KBM-7 (cell line): ENCODE measurements at places on chromosomes 13 and 19.
A peak's percentile ranks its signal among the peaks of the same experiment; 100 is the strongest.

DNA sequence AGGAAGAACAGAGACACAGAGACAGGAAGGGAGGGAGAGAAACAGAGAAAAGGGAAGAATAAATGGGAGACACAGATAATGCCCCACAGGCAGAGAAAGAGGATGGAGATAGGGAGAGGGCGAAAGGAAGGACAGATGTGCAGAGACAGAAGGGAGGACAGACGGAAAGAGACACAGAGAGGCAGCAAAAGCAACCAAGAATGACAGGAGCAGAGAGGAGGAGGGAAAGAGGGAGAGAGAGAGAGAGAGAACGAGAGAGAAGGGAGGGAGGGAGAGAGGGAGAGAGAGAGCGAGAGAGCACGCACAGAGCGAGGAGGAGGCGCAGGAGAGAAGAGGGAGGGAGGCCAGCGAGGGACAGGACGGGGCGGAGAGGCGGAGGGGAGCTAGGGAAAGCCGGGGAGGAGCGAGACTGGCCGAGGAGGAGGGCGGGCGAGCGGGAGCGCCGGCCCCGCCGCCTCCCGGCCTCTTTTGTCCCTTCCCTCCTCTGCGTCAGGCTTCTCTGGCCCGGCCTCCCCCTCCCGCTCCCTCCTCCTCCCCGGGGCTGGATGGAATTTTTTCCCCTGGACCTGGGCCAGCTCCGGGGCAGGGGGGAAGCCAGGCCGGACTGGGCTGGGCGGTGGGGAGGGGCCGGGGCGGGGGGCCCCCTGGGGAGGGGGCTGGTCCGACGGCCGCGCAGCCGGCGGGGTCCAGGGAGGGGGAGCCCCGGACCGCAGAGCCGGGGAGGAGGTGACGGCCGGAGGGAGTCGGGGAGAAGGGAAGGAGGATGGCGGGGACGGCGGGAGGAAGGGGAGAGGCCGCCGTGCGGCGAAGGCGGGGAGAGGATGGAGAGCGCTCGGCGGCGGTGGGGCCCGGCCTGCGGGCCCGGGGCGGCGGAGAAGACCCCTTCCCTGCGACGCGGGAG, 4.2 kb upstream of the SPACA6 start:
- peak; percentile 73 for DNase-seq

DNA sequence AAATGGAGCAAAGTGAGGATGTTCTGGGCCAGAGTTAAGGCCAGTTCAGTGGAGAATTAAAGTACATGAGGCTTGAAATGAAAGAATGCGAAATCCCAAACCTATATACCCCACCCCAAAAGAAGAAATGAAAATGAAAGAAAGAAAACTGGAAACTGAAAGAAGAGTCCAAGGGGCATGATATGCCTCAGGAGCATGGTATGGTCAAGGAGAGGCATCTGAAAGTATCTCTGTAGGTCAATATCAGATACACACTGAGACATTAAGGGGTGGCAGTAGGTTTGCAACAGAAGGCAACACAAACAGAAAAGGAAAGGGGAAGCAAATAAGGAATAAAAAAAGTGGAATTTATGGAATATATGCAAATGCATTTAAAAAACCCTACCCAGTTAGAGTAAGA, 166.5 kb downstream of the COG6 start:
- no peak for DNase-seq

DNA sequence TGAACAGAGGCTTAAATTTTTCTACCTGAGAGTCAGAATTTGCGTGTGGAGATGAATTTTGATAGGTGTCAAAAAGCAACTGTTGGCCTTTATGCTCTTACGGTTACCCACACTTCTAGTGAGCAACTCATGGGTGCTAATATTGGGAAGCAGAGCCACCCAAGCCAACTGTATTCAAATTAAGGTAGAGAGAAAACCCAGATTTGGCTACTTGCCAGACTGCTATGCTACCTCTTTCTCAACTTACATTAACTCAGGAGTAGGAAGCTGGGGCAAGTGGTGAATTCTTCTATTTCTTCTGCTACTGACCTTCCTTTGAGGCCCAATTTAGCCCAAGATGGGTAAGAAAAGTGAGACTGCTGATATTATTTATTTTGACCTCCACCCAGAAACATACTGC, 83.9 kb downstream of the OLFM4 start:
- no peak for DNase-seq

- no peak for DNase-seq
Measured at GRCh38 chr13:112186091-112186490, 119.1 kb downstream of the SOX1 start.

GRCh38 chr13:40116008-40116407, 460.5 kb downstream of the COG6 start:
- DNase-seq: peak; percentile 15

- DNase-seq: no peak
Measured at GRCh38 chr13:97933776-97934175, 19.7 kb upstream of the IPO5 start.

- DNase-seq: no peak
Measured at GRCh38 chr19:50626011-50626410, 13.7 kb downstream of the SYT3 start.

DNA sequence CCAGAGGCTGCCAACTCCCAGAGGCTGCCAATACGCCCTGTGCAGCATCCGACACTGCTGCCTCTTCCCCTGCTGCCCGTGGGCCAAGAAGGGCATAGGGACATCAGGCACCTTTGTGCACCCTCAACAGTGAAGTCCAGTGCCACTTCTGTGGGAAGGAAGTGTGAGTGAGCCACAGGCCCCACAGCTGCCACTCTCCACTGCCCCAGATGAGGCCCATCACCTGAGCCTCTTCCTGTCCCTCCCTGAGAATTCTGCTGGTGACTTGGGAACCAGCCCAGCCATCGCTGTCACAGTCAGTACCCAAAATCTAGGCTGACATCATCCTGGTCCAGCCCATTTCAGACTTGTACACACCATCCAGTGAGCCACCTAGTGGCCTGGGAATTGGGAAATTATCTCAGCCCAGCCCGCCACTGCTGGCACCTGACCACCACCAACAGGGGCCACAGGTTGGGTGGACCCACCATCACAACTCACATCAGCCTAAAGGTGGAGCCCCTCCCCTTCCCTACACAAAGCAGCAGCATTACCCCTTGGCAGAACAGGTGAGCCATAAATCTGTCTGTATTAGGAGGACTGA, 733.9 kb upstream of the KLHL1 start:
- no peak for DNase-seq

DNA sequence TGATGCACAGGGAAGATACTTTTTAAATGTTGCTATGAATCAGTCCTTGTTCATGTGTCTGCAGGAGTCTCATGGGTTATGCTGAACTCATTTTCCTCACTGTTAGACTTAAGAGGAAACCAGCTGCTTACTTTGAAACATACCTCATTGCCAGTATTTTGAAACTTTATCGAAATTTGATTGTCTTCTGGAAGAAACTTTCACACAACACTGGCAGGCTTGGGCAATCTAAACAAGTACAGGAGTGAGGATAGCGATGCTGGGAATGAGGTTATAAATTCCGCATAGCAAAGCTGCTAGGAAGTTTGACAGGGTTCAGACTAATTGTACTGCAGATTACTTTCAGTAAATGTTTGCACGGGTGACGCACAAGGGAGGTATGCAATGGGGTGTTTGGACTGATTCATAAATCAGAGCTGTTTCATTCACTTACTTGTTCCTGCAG, 245.7 kb downstream of the DNAJC15 start:
- no peak for DNase-seq

DNA sequence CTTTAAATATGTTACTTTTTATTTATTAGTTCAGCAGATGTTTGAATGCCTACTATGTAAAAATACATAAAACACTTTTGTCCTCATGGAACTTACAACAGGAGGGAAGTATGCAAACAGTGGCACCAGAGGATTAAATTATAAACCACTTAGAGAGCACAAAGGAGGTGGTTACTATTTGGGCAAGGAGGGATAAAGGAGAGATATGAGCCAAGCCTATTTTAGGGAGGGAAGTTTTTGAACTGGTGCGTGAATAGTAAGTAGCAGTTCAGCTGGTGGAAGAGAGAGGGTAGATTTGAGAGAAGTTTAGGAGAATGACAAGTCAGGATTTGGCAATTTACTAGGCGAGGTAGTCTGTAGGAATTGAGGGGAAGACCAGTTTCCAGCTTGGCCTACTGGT, 8.6 kb downstream of the AKAP11 start:
- DNase-seq: no peak

- DNase-seq: no peak
Measured at GRCh38 chr19:29596080-29596727, 9.9 kb upstream of the POP4 start.

- peak; percentile 27 for DNase-seq
Measured at GRCh38 chr13:113491418-113491883, 940 bp upstream of the DCUN1D2 start.

GRCh38 chr13:102400675-102401145, 1.1 kb downstream of the FGF14 start:
- no peak for DNase-seq

GRCh38 chr19:39623946-39624345, 21.6 kb downstream of the LGALS13 start:
- no peak for DNase-seq

GRCh38 chr19:33953023-33953422, 156.4 kb downstream of the KCTD15 start:
- DNase-seq: no peak

DNA sequence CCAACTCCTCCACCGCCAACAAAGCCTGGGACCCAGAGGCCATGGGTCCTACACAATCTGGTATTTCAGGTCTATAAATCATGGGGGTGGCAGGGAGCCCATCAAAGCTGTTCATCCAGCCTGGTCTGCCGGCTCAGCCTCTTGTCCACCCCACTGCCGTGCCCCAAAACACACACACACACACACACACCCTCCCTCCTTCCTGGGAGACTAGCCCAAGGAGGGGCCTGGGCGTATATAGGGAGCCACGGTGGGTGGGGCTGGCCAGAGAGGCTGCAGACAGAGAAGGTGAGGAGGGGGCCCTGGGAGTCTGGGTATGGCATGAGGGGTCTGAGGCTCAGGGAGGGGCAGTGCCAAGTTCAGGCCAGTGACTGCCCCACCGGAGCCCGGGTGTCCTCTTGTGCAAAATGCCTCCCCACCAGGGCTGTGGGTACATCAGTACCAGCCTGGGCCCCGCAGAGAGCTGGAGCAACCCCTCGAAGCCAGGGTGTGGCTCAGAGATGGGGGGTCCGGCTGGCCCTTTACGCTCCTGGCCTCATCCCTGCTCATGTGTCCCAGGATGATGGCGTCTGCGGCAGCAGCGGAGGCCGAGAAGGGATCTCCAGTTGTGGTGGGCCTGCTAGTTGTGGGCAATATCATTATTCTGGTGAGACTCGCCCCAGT, at the start of gene UPK1A:
TSS of gene UPK1A (plus strand) at position 267 of the 663 bp plus-strand sequence. CDS start at position 563, 296 bp downstream.
- DNase-seq: no peak

DNA sequence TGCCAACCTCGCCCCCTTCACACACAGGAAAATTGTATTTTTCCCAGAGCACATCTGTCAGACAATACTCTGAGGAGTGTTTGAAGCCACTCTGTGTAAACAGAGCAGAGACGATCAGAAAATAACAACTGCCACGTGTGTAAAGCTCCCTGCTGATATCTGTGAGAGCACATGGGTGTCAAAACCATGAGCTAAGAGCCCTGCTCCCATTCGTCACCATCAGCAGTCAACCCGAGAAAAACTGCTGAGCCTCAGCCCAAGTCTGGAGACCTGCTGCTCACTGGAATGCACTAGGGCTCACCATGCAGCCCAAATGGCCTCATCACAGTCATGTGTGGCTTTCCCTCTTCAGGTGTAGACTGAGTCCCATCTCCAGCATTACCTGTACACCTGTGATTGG, 304.1 kb downstream of the FGF14 start:
- no peak for DNase-seq

- DNase-seq: no peak
Measured at GRCh38 chr19:30367421-30367820, 4.8 kb upstream of the ZNF536 start.

DNA sequence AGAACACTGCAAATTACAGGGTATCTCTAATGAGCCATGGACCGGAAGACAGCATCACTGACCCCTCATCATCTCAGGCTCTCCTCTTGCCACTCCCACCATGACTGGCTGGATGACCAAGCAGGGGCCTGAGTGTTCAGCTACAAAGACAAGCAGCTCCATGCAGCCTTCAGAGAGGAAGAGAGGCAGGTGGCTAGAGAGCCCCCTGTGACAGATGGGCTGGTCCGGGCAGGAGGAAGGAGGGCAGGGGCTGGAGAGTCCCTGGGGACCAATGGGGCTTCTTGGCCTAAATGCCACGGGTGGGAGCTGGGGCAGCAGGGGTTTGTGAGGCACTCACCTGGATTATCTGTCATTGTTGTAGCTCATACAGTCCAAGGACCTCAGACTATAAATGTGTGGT, 12.8 kb upstream of the RASA3 start:
- DNase-seq: no peak

DNA sequence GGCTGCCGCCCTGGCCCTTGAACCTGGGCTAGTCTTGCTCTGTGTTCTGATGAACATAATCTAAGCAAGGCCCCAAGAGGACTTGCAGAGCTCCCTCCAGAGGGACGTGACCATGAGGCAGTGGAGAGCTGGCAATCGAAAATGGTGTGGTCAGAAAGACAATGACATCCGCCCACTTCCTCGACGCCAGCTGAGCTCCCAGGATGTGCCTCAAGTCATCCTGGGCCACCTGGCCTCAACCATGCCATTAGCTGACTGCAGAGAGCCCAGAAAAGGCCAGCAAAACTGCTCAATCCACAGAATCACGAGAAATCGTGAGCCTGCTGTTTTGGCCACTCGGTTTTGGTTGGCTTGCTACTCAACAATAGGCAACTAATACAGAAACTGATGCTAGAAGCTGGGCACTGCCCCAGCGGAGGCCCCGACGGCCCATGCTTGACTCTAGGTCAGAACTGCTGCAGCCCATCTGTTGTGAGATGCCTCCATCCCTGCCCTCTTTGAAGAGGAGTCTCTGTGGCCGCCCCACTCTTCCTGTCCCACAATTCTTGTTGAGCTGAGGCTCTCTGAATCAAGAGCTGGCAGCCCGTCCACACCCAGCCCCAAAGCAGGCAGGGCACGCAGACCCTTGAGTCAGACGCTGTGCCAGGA, 53.3 kb downstream of the STK24 start:
- DNase-seq: no peak

DNA sequence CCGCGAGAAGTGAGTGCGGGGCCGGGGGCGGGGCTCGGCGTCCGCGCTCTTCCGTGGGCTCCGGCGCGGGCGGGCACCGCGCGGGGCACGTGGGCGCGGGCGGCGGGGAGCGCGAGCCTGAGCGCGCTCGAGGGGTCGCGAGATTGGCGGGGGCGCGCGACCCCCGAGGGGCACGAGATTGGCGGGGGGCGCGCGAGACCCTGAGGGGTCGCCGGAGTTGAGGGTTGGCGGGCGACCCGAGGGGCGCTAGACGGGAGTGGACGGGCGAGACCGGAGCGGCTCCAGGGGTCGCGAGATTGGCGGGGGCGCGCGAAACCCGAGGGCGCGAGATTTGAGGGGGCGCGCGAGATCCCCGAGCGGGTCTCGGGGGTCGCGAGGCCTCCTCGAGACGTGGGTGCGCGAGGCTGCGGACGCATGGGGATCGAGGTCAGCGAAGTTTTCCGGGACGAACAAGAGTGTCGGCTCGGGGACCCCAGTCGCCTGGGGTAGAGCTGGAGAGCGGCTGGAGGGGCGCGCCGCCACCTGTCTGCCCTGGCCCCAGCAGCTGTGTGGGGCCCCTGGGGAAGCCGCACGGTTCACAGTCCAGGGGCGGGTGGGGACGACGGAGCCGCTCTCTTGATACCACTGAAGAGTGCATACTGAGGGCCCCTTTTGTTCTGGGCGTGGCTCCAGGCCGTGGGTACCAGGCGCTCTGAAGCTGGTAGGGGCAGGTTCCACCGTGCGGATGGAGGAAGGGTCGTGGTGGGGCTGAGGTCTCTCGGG, 682 bp downstream of the SSBP4 start:
- DNase-seq: no peak
